ENCODE measurements at places on chromosomes 2 and 18.

- DNase-seq, result no peak
Observed at GRCh38 chr2:63432373-63432772, 155.9 kb downstream of the WDPCP start.

- DNase-seq, result no peak
Observed at GRCh38 chr2:180669016-180669415, 311.4 kb upstream of the UBE2E3 start.

DNA sequence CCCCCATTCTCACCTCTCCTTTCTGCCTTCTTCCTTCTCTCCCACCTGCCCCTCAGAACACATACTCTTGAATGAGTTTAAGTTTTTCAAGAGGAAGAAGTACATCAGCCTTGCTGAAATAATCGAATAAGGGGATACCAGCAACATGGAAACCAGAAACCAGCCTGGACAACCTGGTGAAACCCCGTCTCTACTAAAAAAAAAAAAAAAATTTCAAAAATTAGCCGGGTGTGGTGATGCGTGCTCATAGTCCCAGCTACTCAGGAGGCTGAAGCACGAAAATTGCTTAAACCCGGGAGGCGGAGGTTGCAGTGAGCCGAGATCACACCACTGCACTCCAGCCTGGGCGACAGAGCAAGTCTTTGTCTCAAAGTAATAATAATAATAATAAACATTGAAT lies 75.0 kb upstream of the SLC1A4 start:
- no peak for DNase-seq

DNA sequence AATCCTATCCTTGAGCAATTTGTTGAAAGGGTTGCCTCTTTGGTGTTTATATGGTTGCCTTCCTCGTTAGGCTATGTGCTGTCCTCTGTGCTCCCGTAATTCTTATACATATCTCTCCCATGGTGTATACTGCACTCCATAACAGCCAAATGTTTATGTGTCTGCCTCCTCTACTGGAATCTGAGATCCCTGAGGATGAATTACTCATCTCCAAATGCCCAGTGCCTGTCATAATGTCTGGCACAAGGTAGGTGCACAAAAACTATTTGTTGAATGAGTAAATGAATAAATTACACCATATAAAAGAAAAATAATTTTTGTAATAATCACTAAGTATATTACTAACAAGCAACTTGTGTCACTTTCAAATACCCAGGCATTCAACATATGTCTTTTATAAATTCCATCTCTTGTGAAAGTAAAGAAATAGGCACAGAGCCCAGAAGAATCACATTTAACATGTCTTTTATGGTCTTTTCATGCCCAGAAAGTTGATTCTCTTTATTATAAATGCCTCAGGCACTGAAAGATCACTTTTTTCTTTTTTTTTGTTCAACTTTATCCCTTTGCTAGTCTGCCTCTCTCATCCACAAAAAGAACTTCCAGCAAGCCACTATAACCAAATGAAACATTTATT lies 164.9 kb downstream of the CCDC148 start:
- DNase-seq, result no peak

- DNase-seq, result no peak
Observed at GRCh38 chr18:77057006-77057395, 75.6 kb downstream of the MBP start.

DNA sequence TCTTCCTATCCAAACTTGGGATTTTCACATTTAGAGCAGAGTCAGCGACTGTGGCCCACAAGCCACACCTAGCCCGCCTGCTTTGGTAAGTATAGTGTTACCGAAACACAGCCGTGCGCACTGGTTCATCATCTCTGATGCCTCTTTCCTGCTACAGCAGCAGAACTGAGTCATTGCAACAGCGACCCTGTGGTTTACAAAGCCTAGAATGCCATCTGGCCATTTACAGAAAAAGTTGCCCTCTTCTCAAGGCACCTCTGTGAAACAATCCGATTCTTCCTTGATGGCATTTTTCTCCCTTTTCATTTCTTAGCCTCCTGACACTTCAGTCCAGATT lies 10.7 kb upstream of the IAH1 start:
- DNase-seq, result no peak

GRCh38 chr2:237438080-237438940 lies 24.3 kb upstream of the COL6A3 start:
- no peak for DNase-seq

GRCh38 chr18:9552191-9552590 lies 62.2 kb downstream of the PPP4R1 start:
- DNase-seq, result no peak

DNA sequence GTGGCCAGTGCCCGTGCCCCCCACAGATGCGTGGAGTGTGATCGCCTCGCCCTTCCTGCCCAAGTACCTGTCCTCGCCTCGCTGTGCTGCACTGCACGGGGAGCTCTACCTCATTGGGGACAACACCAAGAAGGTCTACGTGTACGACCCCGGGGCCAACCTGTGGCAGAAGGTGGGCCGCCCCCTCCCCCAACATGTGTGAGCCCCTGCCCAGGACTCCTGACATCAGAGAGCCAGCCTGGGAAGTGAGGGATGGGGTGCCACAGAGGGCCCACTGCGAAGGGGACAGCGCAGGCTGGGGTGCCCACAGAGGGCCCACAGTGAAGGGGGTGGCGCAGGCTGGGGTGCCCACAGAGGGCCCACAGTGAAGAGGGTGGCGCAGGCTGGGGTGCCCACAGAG lies 9.8 kb upstream of the ERFE start:
- DNase-seq, result no peak

- DNase-seq, result no peak
Observed at GRCh38 chr18:74683573-74683972, 85.9 kb downstream of the ZNF407 start.

- DNase-seq, result no peak
Observed at GRCh38 chr2:120226316-120226715, 3.1 kb upstream of the TMEM185B start.

DNA sequence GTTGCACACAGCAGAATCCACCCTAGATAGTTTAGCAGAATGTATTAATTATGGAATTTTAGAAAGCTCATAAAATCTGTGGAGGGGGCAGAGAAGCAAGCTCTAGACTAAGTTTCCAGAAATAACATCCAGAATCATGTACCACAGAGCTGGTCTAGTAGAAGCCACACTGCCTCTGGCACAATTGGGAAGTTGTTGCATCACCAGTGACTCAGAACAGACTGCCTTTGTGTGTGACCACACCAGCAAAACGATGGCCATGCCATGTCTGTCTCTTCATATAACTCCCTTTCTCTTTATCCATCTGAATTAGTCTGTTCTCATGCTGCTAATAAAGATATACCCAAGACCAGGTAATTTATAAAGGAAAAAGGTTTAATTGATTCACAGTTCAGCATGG lies 158.9 kb downstream of the CCDC148 start:
- no peak for DNase-seq

DNA sequence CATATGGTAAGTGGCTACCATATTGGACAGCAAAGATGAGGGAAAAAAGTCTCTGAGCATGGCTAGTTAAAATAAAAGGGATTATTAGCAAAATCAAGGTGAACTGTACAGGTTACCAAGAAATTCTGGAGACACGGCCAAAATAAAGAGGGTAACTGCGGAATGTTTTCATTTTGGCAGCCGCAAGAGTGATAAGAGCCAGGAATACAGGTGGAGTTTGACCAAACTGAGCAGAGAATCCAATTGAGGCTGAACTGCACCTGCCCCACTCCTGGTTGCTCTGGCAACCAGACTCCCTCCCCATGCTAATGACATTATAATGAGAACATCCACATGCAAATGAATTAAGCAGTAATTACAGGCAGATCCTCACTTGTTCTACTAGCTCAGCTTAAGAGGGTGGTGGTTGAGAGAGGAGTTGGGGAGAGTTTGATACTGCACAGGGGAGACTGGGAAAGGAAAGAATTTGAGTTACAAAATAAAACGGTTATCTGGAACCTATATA lies 18.8 kb upstream of the EPHA4 start:
- no peak for DNase-seq

All from NCI-H1048 (cell line).